ENCODE measurements at places on chromosomes 2 and 18. TPM values are rescaled to one million over a fixed set of nuclear protein-coding genes. Genes with fewer than 3 reads are reported as not detected.

Gene UNC80
- total RNA-seq = 0.08 TPM

Gene ATP6V1C2
- total RNA-seq = 0.54 TPM

DNA sequence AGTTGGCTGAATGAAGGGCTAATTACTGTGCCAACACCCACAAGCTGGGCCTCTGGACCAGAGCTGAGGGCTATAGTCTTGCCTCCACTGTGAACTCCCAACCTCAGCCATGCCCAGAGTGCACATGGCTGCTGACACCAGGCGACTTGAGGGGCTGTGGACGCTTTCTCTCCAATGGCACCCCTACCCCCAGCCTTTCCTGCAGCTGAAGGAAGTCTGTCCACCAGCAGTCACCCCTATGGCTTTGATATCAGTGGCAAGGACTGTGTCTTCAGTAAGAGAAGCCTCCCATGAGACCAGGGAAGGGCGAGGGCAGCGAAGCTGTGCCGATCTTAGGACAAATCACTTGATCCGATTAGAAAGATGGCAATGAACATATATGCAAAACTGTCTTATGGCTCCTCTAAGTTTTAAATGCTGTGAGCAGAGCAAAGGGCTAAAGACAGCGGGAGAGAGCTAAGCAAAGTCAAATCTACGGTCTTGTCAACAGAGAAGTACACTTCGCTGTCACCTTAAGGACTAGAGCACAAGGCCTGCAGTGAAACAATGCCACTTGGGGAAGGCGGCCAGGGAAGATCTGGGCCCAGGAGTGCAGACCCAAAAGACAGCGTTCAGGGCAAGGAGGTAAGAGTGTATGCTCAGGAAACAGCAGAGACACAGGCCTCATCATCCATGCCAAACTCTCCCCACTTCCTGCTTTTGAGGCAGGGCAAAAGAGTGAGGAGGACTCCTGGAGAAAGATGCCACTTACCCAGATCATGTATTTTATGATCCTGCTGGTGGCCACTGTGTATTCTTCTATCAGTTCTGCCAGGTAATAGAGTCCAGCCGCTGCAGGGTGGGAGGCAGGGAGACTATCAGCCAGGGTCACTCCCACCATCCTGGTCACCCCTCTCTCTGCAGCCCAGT is 1.5 kb downstream of the TEX261 start:
- DNase-seq = no peak
- no peaks in the 10 kb centered on the region for H3K27me3 ChIP-seq
- H3K36me3 ChIP-seq = peaks cover 2% of the 10 kb centered on the region
- peak overlapping the region; percentile 88 for H3K4me3 ChIP-seq

DNA sequence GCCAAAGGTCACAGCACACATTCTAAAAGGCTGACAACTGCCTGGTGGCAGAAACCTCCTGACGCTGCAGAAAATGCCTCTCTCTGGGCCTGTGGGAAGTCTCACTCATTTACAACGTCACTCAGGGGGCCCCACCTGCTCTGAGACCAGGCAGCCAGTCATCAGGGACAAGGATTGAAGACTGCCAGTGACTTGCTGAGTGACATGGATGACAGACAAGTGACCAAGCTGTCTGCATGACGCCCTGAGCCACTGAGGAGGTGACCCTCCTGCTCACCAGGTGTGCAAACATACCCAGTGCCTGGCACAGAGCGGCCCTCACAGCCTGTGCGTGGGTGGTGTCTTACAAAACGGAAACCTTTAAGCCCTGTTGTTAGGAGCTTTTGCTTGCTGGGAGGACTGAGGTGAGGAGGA is 392.4 kb downstream of the TNS1 start:
- DNase-seq = no peak
- no peaks in the 10 kb centered on the region for H3K27me3 ChIP-seq

- no peak overlapping the region for H3K27ac ChIP-seq
- no peaks in the 10 kb centered on the region for H3K36me3 ChIP-seq
- DNase-seq = no peak
- H3K4me3 ChIP-seq = no peak overlapping the region
- H3K4me1 ChIP-seq = no peaks in the 10 kb centered on the region
These were observed 122.0 kb downstream of the MDH1 start for GRCh38 chr2:63710732-63711131.

GRCh38 chr2:191376981-191377629 is 131.9 kb downstream of the MYO1B start:
- no peak overlapping the region for H3K27ac ChIP-seq
- no peaks in the 10 kb centered on the region for H3K27me3 ChIP-seq
- H3K4me3 ChIP-seq = no peak overlapping the region
- no peaks in the 10 kb centered on the region for H3K36me3 ChIP-seq
